AG08395 (cell line): ENCODE measurements at places on chromosomes 16 and 17.

DNA sequence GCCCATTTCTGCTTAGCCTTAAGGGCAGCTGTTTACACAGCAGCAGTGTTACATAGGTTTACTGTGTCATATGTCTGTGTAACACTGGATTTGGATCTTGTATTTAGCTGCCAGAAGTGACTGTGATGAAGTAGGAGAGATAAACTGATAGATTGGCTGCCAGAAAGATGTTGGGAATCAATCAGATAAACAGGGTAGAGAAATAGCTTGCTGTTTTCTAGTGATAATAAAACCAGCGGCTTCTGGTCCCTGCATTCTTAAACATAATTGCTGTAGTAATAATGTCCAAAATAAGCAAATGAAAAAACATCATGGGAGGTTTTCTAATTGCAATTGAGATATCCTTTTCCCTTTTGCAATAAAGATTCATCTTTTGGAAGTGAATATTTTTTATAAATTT lies 68.7 kb downstream of the AATF start:
- DNase-seq: no peak

DNA sequence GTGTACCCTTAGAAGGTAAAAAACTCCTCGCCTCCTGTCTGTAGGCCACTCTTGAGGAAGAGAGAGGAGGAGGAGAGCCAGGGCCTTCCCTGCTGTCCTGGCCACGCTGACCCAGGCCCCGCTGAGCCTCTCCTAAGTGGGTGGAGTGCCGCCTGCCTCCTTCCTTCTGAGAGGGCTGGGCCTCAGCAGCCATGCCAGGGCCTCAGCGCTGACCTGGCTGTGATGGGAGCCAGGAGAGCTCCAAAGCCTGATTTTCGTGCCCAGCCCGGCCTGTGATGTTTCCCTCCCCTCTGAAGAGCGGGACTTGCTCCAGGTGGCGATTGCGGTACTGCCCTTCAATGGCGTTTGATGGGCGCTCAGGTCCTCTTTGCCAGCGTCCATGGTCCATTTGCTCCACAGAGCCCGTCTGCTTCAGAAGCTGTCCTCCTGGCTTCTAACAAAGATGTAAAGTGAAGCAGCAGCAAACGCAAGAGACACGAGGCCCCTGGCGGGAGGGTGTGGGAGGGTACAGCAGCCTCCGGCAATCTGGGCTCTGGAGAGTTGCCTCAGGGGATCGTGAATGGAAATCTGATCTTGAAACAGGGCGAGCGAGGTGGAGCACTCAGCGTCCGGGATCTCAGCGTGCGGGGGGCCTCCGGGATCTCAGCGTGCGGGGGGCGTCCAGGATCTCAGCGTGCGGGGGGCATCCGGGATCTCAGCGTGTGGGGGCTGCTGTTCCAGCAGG lies 93.5 kb downstream of the NPIPB11 start:
- DNase-seq: no peak

DNA sequence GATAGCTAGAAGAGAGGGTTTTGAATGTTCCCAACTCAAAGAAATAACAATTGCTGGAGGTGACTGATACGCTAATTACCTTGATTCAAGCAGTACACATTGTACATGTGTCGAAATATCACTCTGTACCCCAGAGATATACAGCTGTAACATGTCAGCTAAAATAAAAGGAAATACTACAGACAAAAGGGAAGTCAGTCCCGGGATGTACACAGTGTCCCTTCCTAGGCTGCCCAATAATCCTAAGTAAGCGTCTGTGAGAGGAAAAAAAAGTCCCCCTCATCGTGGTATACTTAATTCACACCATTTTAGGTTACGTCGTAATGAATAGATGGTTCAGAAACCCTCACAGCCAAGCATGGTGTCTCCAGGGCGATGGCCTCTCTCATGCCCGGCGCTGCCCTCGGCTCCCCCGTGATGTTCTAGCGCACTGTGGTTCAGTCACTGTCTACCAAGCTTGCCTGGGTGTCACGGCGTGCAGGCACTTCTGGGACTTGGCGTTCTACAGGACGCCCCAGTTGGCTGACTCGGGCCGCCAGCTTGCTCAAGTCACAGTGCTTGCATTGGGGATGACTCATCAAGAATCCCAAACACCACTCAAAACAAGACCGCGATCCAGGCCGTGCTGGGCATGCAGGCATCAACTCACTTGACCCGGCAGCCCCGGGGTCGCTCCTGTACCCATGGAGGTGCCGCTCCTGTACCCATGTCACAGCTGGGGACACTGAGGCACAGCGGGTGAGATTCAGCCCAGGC lies 27.6 kb downstream of the CCDC40 start:
- DNase-seq: peak; percentile 30

DNA sequence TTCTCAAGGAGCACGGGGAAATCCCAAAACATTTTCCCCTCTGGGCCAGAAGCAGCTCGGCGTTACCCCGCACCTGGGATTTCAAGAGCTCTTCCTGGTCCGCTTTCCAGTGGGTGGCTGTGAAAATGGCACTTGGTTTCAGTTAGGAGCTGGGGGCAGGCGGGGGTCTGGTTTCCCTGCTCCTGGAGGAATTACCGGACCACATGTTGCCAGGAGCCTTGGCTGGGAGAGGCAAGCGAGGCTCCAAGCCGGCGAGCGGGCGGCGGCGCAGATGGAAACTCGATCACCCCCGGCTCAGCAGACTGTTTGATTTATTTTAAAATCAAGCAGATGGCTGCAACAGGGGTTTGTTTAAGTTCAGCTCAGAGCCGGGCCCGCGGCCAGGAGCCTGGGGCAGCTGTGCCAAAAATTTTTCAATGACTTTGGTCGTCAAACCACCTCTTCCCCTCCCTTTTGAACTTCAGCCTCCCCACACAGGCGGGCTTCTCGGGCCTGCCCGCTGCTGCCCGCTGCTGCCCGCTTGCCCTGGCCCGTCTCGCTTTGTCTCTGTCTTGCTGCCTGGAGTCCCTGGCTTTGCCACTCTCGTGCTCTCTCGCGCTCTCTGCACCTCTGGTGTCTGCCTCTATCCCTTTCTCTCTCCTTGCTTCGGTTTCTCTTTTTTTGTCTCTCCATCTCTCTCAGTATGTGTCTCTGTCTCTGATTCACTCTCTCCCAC lies 108.0 kb upstream of the CIBAR2 start:
- peak; percentile 85 for DNase-seq

DNA sequence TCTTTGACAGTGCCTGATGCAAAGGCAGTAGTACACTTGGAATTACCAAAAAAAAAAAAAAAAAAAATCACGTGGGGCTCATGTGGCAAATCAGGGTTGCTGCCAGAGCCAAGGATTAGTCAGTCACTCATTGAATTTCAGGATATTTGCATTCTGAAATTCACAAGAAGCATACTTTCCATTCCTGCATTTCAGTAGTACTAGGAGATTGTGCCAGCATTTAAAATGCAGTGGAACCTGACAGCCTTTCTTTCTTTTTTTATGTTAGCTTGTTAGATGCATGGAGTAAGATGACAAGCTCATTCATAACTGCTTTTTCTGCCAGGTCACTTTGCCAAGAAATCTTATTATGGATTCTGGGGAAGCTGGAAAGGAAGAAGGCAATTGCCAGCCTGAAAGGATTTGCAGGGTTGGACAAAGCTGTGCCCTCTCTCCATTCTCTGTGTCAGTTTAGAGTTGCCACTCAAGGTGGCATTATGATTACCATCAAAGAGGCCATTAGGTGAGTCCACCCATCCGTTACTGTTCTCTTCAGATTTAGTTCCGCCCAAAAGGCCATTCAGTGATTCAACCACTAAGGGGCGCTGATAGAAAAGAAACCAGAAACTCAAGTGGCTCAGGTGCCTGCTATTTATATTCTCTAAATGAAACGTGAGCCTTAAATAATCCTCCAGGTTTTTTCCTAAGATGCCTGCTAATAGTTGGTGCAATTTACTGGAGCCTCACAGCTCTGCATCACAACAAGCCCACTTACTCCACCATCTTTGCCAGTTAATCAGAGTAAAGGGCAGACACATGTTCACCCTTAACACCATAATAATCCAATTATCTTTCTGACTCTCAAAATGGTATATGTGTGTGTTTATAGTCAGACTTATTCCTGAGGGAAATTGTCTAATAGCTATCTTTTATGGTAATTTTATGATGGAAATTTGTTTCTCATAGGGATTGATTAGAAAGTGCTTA lies 59.0 kb downstream of the TANGO6 start:
- peak; percentile 79 for DNase-seq

DNA sequence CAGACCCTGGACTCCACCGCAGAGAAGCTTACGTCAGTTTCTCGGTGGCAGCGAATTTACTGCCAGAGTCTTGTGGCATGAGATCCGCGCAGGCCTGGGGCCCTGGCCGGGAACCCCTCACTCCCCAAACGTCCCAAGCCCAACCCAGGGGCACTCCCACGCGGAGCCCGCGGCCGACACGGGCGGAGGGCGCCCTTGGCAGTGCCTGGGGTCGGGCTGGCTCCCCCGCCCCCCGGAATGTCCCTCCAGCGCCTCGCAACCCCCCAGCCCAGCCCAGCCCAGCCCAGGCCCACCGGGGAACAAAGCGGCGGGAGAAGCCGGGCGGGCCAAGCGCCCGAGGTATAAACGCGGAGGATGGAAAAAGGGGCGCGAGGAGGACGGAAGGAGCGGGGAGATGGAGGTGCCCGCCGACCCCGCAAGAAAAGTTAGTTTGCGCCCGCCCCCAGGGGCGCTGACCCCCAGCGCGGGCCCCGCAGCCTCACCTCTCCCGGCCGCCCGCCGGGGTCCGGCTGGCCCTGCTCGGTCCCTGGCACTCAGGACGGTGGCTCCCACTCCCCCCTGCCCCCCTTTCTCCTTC lies 330 bp downstream of the CASKIN2 start:
- no peak for DNase-seq

GRCh38 chr17:31802502-31802901 lies 56.5 kb downstream of the COPRS start:
- DNase-seq: no peak

DNA sequence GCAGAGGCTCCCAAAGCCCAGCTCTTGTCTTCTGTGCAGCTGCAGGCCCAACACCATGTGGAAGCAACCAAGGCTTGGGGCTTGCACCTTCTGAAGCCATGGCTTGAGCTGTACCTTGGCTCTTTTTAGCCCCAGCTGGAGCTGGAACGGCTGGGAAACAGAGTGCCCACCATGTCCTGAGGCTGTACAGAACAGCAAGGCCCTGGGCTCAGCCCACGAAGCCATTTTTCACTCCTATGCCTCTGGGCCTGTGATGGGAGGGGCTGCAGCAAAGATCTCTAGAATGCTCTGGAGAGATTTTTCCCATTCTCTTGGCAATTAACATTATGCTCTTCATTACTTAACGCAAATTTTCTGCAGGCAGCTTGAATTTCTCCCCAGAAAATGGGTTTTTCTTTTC lies 68.1 kb downstream of the CDRT15 start:
- DNase-seq: no peak

DNA sequence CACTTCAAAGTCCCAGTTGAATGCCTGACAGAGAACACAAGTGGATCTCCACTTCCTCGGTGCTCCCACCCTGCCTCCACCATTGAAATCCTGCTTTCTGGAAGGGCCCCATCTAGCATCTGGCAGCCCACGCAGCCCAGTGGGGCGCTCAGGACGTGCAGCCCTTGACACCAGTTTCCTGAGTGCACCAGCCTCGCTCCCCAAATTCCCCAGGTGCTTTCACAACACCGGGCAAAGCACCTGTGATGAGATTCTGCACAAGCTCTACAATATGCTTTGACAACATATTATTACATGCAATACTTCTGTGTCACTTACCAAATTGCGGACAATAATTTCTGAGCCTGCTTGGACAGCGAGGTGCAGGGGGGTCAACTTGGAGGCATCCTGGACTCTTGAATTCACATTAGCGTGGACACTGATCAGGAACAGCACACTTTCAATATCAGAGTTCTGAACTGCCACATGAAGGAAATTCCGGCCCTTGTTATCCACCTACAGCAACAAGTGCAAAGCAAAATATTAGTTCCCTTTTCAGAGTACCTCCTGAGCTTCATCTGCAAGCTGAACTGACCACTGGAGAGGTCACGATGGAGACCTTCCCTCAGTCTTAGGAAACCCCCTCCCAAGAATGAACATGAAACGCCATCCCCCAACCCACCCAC lies 33.9 kb downstream of the CYB5D2 start:
- no peak for DNase-seq

DNA sequence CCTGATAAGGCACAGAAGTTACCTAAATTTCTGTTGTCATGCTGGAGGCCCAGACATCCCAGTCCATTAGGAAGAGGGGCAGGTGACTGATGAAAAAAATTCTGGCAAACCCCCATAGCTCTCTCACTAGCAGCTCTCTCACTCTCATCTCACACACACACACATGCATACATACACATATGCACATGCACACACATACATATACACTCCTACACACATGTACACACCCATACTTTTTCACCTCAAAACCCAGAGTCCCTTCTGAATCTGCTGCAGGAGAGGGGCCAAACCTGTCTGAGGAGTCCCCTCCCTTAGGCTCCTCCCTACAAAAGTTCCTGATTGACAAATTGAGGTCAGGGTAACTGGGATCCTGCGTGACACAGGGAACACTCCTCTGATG lies 22.6 kb upstream of the SDR42E2 start:
- no peak for DNase-seq

- DNase-seq: no peak
These were observed 2.3 kb downstream of the UBB start for GRCh38 chr17:16383216-16383615.

GRCh38 chr16:31861455-31861854 lies 12.2 kb upstream of the ZNF267 start:
- no peak for DNase-seq

GRCh38 chr16:53129281-53130158 lies 74.7 kb downstream of the CHD9 start:
- DNase-seq: no peak

DNA sequence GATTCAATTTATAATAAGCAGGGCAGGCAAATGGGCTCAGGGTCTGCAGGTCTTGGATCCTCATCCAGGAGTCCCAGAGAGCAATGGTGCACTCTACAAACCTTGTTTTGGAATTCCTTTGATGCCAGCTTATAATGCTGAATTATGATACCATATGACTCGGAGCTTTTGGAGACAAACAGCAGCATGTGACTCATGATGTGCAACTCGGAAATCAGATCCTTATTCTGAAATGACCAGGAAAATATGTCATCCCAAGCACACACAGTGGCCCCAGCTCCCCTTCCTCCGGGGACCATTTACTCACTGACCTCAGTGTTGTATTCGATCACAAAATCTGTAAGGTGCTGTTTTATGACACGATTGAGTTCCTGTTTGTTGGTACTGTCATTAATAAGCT lies 20.2 kb upstream of the UMOD start:
- no peak for DNase-seq

GRCh38 chr16:84214451-84215066 lies 23.6 kb downstream of the ADAD2 start:
- no peak for DNase-seq

GRCh38 chr16:81004646-81005353 lies 1.9 kb downstream of the CMC2 start:
- DNase-seq: peak; percentile 40
